ENCODE measurements at places on chromosomes 13 and 19.

DNA sequence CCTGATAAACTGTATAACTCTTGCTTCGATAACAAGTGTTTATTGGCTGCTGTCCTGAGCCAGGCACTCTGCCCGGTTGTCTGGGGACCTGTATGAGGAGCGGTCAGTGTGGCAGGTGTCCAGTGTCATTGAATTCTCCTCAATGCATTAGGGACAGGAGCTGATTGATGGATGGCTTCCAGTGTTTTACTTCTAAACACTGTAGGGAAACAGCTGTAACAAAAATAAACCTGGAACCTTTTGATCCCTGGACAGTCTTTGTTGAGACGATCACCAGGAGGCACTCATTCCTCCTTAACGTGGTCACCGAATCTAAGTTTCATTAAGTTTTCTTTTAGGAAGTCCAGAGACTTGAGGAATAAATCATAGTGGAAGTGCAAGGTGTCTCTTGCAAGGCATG lies 17.9 kb downstream of the UBAC2 start:
- DNase-seq: no peak

- no peak for DNase-seq
Measured at GRCh38 chr19:10686661-10687517, 14.3 kb upstream of the QTRT1 start.

GRCh38 chr13:100738176-100738855 lies 63.7 kb upstream of the TMTC4 start:
- no peak for DNase-seq

- no peak for DNase-seq
Measured at GRCh38 chr19:3580156-3580934, 4.9 kb upstream of the GIPC3 start.

GRCh38 chr19:45391346-45391745 lies 13.5 kb downstream of the PPP1R13L start:
- peak; percentile 12 for DNase-seq

- no peak for DNase-seq
Measured at GRCh38 chr19:2527686-2528085, 51.8 kb downstream of the GADD45B start.

DNA sequence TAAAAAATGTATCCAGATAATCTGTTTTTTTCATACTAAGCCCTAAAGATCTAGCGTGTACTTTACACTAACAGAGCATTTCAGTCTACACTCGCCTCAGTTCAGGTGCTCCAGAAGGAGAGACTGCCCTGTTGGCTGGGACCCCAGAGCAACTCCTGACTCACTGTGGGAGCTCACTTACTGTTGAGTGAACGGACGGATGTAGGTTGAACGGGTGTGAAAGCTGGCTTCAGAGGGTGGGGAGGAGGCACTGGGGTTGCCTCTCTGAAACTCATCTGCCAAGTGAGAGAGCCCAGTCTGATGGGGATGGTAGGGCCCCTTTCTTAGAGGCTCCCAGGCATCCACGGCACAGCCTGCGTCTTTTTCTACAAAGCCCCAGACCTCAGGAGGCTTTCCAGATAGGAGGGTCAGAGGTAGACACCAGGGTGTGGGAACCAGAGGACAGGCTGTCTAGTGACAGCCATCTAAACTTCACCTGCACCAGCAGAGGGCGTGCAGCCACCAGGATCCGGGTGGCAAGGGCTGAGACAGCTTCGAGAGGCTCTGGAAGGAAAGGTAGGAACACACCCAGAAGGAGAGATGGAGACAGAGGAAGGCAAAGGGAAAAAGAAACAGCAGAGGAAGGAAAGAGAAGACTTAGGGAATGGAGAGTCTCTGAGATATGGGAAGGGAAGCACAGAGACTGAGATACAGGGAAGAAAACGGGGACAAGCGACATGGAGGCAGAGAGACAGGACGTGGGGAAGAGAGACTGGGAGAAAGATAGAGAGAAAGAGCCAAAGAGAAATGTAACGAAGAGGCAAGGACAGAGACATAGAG lies 3.7 kb downstream of the KASH5 start:
- DNase-seq: peak; percentile 57

- no peak for DNase-seq
Measured at GRCh38 chr13:93859716-93860115, 619.8 kb downstream of the DCT start.

DNA sequence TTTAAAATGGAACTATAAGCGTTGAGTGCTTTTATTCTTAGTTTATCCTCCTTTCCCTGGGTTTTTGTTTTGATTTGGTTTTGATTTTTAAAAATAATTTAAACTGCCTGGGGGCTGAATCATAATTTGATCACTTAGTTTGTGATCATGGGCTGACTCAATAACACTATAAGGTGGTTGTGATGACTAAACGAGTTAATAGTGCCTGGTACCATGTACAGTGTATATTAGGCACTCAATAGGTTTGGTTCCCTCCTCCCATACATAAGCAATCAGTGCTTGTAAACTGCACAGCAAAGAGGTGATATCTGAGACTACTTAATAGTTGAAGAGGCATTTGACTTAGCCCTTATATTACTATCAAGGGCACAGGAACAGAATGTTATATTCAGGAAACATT lies 200.9 kb upstream of the RFC3 start:
- DNase-seq: no peak

DNA sequence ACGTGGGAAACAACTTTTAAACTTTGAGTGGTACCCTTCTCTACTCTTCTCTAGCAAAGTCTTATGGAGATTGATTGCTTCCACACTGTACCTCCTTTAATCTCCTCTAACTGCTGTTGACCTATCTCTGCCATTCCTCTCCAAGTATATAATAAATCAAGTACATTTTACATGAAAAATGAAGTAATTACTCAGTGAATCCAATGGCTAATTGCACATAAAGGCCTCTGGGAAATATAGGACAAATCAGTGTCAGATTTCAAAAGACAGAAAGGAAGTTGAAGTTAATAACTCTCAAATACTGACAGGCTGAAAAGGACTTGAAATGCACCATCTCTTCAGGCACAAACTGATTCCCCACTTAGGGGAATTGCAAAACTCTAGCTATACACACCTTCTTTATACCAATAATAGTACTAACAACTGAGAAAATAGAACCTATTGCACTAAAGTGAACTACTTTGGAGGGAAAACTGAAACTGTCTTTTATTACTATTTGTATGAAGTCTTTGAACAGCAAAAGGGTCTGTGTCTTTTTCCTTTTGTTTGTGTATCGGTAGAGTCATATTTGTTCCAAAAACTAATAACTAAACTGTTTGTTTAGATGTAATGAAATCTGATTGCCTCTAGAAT lies 701.1 kb downstream of the PCDH9 start:
- no peak for DNase-seq

GRCh38 chr13:33135097-33135496 lies 118.9 kb downstream of the KL start:
- DNase-seq: no peak

- peak; percentile 26 for DNase-seq
Measured at GRCh38 chr13:107866941-107867623, 348.3 kb downstream of the LIG4 start.

DNA sequence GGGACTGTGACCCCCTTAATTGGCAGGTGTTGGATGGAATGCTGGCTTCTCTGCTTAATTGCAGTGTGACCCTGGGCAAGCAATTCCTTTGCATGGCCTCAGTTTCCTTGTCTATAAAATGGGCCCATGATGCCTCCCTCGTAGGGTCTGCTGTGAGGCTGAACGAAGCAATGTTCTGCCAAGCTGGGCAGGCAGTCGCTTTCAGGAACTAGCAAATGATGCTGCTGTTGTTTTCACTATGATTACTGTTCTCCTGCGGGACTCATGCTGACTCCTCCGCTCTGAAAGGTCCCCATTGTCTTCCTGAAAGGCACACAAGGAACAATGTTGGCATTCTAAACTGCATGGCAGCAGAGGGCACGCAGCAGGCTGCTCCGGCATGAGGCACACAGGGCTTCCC lies 6.8 kb downstream of the BICRA start:
- no peak for DNase-seq

- no peak for DNase-seq
Measured at GRCh38 chr19:48780631-48781391, 25.5 kb downstream of the FGF21 start.

- DNase-seq: no peak
Measured at GRCh38 chr19:13076320-13076719, 26.3 kb downstream of the LYL1 start.

DNA sequence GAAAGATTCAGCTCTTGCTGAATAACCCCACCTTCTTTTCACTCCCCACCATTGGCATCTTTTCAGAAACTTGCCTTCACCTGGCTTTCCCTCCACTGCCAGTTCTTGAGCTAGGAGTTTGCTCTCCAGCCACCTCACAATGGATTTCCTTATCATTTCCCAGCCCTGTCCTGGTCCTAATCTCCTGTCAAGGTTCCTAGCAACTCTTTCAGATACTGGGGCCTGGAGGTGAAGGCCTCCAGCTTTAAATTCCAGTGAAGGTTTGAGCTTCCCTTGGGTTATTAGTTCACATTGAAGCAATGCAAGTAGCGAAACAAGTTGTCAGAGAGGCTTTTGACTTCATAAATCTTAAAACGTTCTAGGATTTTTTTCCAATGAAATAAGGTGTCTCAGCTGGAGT lies 320.8 kb upstream of the MAB21L1 start:
- DNase-seq: no peak

DNA sequence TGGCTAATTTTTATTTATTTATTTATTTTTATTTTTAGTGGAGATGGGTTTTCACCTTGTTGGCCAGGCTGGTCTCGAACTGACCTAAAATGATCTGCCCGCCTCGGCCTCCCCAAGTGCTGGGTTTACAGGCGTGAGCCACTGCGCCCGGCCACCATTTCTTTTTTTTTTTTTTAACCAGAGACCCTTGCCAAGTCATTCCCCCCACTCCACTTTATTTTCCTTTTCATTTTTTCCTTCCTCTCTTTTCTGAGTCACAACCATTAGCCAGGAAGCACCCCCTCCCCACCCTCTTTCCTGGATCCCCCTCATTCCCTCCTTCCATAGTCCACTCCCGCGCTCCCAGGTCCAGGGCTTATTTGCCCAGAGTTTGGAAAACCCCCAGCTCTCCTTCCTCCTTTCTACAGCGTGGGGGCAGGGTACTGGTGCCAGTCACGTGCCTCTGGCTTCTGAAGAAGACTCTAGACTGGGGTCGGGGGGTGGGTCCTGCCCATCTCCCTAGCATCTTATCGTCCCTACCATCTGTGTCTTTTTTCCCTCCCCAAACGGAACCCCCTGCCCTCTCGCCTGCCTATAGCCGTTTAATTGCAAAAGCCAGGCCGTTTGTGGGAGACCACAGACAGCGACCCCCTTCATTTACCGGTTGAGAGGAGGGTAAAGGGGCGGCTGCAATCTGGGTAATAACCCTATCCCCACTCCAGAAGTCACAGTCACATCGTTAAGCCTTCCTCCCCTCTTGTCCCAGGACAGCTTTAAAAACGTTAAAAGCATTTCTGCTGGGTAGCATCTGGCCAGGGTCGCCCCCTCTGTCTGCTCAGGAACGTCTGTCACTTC lies 1.1 kb upstream of the CALR start:
- peak; percentile 77 for DNase-seq

DNA sequence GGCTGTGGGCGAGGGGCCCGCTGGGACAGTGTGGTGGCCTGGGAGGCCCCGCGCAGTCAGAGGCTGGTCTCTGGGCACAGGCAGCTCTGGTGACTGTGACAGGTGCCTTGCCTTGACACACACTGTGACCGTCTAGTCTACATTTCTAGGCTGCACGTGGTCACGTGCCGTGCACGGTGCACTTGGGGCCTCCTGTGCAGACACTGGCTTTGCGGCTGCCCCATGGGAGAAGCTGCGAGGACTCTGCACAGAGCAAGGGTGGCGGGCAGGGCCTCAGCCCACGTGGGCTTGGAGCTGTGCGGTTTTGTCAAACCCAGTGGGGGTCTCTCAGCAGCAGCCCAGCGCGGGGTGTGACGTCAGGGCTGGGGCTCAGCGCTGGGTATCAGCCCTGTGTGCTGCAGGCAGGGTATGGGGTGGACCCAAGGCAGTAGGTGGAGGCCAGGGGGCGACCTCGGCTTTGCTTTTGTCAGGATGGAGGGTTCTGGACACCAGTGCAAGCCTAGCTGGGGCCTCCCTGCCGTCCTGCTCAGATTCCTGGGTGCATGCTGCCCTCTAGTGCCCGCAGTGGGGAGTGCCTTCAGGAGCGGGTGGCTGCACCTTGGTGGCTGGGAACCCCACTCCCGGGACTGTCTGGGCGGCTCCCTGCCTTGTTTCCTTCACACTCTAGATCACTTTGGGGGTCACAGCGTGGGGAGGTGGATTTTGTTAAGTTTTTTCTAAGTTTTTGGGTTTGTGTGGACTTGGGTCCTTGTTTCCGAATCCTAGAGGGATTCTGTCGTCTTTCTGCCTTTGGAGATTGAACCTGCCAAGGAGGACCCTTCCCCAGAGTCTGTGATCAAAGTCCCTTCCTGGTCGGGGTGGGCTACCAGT lies 62.6 kb downstream of the KDM4B start:
- peak; percentile 27 for DNase-seq

DNA sequence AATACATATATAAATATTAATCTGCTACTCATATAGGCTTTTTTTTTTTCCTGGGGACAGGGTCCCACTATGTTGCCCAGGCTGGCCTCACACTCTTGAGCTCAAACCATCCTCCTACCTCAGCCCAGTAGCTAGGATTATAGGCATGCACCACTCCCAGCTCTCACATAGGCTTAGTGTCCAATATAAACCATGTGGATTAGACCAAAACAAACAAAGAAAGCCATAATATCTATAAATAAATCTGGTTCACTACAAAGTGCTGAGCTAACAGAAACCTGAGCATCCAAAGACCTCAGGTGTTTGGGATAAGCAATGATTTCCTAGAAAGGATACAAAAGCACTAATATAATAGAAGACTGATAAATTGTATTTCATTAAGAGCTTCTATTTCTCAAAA lies 26.0 kb downstream of the TBC1D4 start:
- no peak for DNase-seq

DNA sequence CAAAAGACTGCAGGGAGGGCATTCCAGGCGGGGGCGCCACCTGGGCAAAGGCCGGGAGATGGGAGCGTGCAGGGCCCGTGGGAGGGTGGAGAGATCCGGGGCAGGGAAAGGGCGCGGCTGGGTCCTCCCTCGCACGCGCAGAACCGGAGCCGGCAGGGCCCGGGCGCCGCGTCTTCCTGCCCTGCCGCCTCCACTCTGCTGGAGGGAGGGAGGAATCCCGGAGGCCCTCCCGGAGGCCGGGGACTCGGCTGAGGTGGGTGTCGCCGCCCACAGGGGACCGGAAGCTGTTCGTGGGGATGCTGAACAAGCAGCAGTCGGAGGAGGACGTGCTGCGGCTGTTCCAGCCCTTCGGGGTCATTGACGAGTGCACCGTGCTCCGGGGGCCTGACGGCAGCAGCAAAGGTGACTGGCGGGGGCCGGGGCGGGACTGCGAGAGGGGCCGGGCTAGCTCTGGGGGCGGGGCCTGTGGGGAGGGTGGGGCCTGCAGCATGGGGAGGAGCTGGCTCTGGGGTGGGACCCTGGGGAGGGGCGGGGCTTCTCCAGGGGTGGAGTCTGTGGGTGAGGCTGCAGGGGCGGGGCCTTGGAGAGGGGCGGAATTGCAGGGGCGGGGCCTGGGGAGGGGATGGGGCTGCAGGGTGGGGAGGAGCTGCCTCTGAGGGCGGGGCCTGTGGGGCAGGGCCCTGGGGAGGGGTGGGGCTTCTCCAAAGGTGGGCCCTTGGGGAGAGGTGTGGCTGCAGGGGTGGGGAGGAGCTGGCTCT lies 51.3 kb downstream of the CELF5 start:
- DNase-seq: peak; percentile 72

GRCh38 chr13:94419304-94419924 lies 60.1 kb downstream of the DCT start:
- DNase-seq: no peak
